ENCODE measurements at places on chromosomes 3 and 15.

GRCh38 chr3:15368561-15369135 lies 36.3 kb upstream of the SH3BP5 start:
- no peak for DNase-seq

DNA sequence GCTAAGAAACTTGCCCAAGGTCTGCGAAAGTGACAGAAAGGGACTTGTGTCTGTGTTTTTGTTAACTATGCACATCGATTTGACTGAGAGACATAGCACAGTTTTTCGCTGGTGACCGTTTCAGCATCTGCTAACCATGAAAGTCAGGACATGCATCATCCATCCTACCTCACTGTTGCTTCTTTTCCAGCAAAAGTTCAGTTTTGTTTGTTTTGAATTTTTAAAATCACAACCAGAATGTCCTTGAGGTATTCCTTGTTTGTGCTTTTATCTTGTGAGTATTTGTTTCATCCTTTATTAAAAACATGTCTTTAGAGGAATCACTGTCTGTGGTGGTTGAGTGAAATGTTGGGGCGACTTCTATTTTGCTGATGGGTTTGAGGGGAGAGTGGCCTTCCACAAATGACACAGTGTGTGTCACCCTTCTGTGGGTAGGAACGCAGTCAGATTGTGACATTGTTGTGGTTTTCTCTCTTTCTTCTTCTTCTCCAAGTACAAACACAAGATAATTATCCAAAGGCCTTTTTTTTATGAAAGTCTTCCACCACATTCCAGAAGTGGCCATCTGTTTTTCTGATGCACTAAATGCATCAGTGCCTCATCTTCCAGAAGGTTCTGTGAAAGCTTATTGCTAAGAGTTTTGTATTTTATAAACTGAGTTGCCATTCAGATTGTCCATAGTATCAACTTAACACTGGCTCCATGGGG lies 214.4 kb upstream of the NR2E3 start:
- DNase-seq, result no peak

DNA sequence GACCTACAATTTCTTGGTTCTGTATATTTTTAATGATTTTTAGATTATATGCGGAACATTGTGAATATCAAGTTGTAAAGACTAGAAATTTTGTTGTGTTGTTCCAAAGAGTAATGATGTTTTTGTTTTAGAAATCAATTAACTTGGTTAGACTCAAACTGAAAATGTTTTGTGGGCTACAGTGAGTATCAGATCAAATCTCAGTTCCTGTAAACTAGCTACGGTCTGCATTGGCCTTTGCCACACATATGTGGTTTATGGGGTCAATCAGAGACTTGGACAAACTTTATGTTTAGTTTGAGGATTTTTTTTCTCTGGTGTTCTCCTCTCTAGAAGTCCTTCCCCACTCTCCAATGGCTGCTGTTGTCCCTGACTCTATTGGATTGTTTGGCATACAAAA lies 308.0 kb upstream of the THRB start:
- DNase-seq, result no peak

DNA sequence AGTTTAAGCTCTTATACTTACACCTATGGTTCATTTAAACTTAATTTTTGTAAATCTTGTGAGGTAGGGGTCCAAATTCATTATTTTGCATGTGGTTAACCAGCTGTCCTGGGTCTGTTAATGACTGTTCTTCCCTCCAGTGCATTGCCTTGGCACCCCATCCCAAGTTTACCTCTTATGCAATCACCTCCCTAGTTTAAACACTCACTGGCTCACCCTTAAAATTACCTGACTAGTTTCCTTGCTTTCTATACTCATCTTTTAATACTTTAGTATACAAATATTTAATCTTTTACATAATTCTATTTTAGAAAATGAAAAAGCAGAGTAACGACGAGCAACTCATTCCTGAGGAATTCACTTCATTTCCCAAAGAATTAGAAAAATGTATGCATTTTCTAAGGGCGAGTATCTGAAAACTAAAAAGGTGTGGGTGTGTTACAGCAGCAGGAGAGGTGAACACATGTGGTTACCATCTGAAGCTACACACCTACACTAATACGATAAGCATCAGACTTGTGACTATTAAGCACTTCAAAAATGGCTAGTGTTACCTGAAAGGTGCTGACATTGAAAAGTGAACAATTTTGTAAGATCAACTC lies 33.7 kb downstream of the TJP1 start:
- DNase-seq, result peak; percentile 68

- DNase-seq, result no peak
Observed at GRCh38 chr3:196214783-196215441, 1.4 kb upstream of the SLC51A start.

- DNase-seq, result no peak
Observed at GRCh38 chr15:68751622-68752021, 69.1 kb downstream of the ANP32A start.

GRCh38 chr3:64122476-64122875 lies 99.2 kb upstream of the PSMD6 start:
- DNase-seq, result no peak

DNA sequence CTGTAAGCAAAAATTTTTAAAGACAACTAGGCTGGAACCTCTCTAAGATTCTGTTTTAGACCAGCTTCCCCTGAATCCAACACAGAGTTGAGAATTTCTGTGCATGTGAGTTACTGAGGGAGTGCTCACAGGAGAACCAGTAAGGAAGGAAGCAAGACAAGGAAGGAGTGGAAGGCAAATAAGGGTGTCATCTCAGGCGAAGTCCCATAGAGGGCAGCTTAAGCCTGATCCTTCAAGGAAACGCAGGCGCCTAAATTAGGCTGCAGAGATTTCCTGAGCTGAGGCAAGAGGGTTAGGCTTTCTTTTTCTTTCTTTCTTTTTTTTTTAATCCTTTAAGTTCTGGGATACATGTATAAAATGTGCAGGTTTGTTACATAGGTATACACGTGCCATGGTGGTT lies 36.2 kb upstream of the COL6A6 start:
- DNase-seq, result peak; percentile 28

DNA sequence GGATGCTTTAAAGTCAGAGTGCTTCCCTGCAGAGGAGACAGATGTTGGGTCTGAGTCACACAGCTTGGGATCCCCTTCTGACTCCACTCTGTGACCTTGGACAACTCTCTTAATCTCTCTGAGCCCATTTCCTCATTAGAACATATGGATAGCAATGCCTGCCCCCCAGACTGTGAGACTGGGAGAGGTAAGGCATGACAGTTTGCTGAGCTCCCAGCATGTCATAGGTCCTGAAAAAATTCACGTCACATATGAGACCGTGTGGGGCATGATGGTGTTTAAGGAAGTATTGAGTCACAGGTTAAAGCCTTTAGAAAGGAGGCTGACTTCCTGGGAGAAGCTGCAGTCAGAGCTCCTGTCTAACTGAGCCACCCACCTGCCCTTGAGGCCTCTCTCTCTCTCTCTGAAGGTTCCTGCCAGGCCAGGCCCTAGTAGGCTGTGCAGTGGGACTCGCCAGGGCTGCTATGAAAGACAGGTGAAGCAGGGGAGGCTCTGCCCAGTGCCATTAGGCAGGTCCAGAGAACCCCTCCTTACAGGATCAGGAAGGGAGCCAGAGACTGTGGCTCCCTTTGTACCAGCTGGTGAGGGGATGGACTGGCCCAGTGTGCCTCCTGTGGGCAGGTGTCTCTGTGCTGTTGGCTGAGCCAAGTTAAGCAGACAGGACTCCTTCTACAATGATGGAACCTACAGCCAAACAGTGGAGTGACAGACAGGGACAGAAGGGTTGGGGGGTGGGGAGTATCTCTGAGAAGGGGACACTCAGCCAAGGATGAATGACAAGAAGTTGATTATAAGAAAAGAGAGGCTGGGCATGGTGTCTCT lies 19.5 kb upstream of the DOCK3 start:
- no peak for DNase-seq

- no peak for DNase-seq
Observed at GRCh38 chr3:31636694-31637442, 104.1 kb downstream of the STT3B start.

- peak; percentile 16 for DNase-seq
Observed at GRCh38 chr3:20682573-20682972, 496.6 kb upstream of the SGO1 start.

DNA sequence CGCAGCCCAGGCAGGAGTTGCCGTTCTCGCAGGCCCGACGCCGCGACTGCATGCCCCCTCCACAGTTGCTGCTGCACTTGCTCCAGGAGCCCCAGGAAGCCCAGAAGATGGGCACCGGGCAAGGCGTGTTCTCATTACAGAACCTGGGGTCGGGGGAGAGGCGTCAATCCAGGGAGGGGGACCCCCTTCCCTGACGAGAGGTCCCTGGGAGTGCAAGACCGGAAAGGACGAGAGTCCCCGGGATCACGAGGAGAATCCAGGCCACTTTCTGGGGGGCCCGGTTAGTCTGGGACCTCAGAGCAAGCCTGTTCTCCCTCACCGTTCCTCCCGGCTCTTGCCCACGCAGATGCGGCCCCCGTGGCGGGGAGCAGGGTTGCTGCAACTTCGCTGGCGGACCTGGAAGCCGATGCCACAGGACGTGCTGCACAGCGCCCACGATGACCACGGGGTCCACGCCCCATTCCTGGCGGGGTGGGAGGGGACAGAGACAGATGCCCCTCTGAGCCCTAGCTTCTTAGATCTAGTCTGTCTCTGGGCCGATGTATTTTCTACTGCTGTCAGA lies 113.9 kb downstream of the SEMA5B start:
- DNase-seq, result no peak

DNA sequence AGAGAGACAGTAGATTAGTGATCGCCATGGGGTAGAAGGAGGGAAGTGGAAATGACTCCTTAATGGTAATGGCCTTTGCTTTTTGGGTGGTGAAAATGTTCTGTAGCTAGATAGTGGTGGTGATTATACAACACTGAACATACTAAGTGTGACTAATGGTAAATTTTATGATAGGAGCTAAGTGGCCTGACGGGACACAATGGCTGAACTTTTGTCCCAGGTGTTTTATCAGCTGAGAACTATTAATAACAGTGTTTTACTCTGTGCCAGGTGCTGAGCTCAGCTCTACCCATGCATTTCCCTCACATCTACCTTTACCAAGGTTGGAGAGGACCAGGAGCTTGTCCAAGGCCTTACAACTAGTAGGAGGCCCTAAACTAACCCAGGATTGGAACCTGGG lies 66.8 kb downstream of the TRIM71 start:
- DNase-seq, result no peak

DNA sequence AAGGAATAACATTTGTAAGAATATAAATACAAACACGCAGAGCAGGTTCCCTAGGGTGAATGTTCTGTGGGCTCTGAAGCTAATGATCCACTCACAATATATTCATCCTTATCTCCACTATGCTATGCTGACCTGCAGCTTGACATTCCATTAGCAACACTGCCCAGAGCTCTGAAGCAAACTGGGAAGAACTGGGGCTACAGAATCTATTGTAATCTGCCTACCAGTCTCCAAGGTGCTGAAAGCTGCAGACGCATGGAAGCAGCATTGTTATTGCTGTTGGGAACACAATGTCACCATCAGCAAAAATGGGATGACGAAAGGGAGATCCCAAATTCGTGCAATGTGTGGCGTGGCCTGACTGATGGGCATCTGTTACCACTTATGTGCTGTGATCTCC lies 316.7 kb upstream of the RORA start:
- DNase-seq, result peak; percentile 67

- DNase-seq, result no peak
Observed at GRCh38 chr3:27025718-27026117, 343.5 kb downstream of the NEK10 start.
